ENCODE measurements at places on chromosomes 1 and 21.
A peak's percentile ranks its signal among the peaks of the same experiment; 100 is the strongest.

DNA sequence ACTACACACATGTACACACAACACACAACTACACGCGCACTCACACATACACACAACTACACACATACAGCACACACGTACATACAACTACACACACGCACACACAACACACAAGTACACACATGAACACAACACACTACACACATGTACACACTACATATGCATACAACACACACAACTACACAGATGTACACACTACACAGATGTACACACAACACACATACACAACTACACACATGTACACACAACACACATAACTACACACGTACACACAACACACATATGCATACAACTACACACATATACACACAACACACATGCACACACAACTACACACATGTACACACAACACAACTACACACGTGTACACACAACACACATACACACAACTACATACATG lies 318.6 kb downstream of the CAMTA1 start:
- no peak for DNase-seq

DNA sequence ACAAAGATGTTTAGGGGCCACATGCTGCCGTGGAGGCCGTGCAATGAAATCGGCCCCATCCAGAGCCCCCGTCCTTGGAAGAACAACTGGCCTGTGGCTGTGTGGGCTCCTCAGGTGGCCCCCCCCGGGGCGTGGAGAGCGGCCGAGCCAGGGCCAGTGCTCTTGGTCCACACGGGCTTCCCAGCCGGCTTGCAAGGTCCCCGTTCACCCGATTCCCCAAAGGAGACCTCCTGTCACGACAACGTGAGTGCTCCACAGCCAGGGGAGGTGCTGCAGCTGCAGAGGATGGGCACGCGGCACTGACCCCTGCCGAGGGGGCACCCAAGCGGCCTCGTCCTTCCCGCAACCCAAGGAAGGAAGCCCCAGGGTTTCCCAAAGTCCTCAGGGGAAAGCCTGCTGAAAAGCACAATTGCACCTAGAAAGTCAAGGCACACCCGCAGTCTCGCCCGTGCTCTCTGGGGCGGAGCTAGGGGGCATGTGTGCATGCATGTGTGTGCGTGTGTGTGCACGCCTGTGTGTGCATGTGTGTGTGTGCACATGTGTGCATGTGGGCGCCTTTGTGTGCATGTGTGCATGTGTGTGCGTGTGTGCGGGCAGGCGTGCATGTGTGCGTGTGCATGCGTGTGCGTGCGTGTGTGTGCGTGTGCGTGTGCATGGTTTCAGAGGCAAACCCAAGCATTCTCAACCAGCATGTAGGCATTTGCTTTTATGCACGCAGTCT lies 48.2 kb downstream of the SLX9 start:
- DNase-seq = no peak

GRCh38 chr1:237713916-237714315 lies 176.8 kb downstream of the ZP4 start:
- peak; percentile 10 for DNase-seq

DNA sequence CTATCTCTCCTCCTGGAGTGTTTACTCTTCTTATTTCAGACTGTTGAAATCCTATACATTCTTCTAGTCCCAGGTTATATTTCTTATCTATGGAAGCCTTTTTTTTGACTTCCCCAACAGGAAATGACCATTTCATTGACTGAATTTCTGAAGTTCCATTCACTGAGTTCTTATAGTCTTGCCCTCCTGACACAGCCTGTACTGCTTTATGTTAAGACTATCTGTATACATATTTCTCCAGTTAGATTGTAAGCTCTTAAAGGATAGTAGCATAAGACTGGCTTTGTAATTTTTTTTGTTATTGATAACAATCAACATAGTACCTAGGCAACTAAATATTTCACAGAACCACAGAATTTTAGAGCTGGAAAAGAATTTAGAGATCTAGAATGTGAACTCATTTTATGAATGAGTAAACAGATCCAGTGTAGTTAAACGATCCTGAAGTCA lies 14.9 kb upstream of the MACF1 start:
- DNase-seq = peak; percentile 41

GRCh38 chr1:198856601-198857000 lies 217.8 kb downstream of the PTPRC start:
- no peak for DNase-seq

DNA sequence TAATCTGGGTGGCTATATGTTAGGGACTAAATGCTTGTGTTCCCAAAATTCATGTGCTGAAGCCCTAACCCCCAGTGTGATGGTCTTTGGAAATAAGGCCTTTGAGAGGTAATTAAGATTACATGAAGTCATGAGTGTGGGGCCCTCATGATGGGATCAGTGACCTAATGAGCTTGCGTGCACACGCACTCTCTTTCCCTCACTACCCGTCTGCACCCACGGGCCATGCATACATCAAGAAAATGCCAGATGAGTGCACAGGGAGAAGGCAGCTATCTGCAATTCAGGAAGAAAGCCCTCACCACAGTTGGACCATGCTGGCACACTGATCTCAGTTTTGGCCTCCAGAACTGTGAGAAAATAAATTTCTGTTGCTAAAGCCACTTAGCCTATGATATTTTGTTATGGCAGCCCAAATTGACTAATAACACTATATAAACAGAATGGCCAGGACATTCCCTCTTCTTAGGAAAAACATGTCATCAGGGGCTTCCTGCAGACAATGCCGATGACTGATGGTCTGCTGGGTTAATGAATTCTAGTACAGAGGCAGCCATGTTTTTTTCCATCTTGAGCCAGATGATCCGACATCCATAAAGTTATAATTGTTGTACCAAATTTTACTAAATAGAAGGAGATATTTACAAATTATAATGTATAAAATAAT lies 18.1 kb upstream of the MYOG start:
- no peak for DNase-seq

GRCh38 chr1:85762804-85763203 lies 54.6 kb upstream of the ZNHIT6 start:
- no peak for DNase-seq

DNA sequence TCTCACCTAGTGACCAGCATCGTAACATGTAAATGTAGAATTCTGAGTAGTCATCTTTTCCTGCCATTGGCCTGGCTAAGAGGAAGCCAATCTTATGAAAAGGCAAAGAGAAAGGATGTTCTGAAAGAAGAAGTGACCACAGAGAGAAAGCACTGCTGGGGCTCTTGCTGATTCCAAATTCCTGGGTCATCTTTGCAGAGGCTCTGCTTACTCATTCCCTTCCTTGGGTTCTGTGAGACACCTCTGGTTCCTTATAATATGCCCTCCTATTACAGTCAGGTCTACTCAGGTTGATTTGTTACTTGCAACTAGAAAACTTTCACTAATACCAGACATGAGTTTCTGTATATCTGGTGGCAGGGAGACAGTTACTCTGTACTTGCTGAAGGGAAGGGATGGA lies 198.8 kb upstream of the C8B start:
- no peak for DNase-seq

DNA sequence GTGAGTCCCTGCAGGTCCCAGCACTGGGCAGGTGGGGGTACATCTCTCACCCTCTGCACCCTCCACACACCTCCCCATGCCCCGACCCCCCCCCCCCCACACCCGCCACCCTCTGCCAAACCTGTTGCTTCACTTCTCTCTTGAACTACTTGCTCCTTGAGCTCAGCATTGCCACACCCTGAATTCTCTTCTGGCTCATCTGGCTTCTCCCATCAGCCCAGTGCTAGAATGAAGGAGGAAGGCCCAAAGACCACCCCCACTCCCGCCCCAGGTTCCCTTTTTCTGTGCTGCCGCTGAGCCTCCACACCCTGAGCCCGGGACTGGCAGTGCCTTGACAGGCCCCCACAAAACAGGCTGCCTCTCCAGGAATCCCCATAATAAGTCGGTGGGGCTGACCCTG lies 6.4 kb upstream of the TNNI1 start:
- DNase-seq = no peak

DNA sequence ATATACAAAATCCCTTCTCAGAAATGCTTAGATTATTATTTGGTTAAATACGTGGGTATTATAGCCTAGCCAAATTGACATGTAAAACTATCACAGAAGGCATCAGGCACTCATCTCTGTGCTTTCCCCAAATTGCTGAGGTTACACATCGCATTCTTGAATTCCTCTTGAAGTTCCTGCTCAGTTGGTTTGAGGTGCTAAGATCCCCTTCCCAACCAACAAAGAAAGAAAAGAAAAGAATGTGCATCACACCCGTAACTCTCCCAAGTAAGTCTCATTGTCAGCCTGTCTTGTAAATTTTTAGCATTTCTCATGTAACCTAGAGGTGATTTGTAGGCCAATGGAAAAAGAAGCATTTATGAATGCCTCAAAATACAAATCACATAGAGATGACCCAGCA lies 539.2 kb upstream of the PRMT6 start:
- DNase-seq = no peak

DNA sequence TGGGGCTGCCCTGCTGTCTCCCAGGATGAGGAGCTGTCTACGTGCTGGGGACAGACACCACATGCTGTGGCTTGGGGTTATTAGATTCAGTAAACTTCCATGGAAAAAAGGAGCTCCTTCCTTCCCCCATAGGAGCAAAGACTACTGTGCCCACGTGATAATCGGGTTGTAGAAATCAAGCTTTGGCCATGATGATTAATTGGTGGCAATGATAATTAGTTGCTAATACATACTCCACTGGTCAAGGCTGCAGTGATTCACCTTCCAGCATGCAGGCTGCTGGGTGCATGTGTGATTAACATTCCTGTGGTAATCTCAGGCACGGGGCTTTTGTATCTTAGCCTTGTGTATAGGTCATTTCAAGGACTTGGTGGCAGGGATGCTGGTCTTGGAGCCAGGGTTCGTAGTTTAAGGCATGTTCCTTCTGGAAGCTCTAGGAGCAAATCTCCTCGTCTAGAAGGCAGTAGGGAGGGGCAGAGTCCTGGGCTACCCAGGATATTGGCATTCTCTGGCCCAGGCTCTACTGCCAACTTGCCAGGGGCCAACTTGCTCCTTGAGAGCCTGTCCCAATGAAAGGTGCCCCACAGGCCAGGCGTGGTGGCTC lies 41.4 kb downstream of the TMCO4 start:
- no peak for DNase-seq

GRCh38 chr1:181936768-181937581 lies 124.5 kb downstream of the ZNF648 start:
- peak; percentile 93 for DNase-seq

- no peak for DNase-seq
Observed at GRCh38 chr1:114126261-114127095, 27.2 kb downstream of the SYT6 start.

DNA sequence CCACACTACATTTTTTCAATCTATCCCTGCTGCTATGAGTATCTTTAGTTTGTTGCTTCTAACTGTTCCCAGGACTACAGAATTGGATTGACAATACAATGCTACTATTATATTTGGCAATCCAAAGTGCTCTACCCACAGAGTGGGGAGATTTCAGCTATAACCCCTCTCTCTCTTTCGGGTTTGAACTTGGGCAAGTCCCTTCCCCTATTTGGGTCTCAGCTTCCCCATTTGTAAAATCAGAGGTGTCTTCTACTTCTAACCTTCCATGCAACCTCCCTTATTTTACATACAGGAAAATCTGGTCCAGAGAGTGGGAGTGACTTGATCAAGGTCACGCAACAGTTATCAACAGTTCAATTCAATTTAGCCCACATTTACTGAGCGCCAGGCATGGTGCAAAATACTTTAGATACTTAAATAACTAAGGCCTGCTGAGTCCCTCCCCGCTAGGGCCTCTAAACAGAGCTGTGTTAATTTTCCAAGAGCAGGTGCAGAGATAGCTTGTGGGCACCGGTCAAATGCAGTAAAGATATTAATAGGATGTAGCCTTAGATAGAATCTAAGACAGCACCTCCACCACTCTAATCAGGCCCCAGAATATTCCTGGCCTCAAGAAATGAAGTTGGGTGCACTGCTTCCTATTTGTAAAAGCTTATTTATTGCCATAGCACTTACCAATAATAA lies 9.4 kb upstream of the GPX7 start:
- no peak for DNase-seq

- DNase-seq = no peak
Observed at GRCh38 chr21:35333831-35334618, 284.9 kb upstream of the RUNX1 start.

DNA sequence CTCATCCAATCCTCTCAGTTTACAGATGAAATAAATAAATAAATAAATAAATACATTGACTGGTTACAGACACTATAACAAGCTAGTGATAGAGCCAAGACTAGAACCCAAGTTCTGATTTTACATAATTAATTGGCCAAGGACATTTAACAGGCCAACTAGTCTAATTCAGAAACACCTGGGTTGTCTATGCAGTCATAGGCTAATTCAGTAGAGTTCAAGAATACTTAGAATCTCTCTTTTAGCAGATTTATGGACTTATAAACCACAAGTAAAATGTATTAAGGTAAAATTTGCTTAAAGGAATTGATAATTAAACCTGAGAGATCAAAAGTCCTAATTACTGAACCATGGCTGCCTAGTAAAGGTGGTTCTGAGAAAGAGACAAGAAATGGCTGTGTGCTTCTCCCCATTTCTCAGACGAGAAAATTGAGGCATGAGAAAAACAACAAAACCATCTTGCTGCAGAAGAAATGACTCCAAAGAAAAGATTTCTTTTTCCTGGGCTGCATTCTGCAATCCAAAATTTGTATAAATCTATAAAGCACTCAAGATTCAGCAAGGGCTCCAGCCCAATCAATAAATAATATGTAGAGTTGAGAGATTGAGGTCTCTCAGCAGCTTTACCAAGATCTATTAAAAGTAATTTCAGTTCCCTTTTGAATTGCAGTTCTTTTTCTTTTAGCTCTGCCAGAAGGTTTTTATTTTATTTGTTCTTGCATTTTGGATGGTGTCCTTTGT lies 98.3 kb downstream of the DUSP10 start:
- no peak for DNase-seq

- DNase-seq = no peak
Observed at GRCh38 chr1:212010004-212010403, 25.4 kb downstream of the INTS7 start.

GRCh38 chr1:19749685-19750084 lies 50.0 kb downstream of the TMCO4 start:
- DNase-seq = no peak

DNA sequence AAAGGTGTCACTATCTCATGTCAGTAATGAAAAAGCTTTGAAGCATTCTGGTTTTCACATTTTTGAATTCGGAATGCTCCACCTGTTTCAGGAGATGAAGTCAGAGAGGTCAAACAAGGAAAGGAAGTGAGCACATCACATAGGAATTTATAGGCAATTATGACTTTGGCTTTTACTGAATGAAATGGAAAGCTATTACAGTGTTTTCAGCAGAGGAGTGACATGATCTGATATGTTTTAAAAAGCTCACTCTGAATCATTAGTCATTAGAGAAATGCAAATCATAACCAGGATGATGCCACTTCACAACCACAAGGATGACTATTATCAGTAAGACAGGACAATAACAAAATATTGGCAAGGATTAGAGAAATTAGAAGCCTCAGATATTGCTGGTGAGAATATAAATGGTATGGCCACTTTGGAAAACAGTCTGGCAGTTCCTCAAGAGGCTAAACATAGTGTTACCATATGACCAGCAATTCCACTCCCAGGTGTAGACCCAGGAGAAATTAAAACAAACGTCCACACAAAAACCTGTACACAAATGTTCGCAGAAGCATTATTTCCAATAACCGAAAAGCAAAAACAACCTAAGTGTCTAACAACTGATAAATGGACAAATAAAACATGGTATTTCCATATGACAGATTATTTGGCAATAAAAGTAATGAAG lies 7.5 kb downstream of the TAF1A start:
- DNase-seq = peak; percentile 31

- peak; percentile 96 for DNase-seq
Observed at GRCh38 chr1:80083892-80084291, 1077.4 kb upstream of the ADGRL4 start.
